ENCODE measurements at places on chromosomes 7 and 10.
A peak's percentile ranks its signal among the peaks of the same experiment; 100 is the strongest.

- no peak for DNase-seq
- no peaks in the 10 kb centered on the region for H3K36me3 ChIP-seq
- H3K4me1 ChIP-seq = no peaks in the 10 kb centered on the region
- peak overlapping the region; percentile 34 for H3K27ac ChIP-seq
Measured at GRCh38 chr10:103231047-103231551, 14.6 kb upstream of the RPEL1 start.

GRCh38 chr7:97601931-97602457, 129.9 kb upstream of the TAC1 start:
- no peaks in the 10 kb centered on the region for H3K4me1 ChIP-seq
- DNase-seq = no peak
- H3K27ac ChIP-seq = no peak overlapping the region
- H3K36me3 ChIP-seq = no peaks in the 10 kb centered on the region
- no peaks in the 10 kb centered on the region for H3K27me3 ChIP-seq

DNA sequence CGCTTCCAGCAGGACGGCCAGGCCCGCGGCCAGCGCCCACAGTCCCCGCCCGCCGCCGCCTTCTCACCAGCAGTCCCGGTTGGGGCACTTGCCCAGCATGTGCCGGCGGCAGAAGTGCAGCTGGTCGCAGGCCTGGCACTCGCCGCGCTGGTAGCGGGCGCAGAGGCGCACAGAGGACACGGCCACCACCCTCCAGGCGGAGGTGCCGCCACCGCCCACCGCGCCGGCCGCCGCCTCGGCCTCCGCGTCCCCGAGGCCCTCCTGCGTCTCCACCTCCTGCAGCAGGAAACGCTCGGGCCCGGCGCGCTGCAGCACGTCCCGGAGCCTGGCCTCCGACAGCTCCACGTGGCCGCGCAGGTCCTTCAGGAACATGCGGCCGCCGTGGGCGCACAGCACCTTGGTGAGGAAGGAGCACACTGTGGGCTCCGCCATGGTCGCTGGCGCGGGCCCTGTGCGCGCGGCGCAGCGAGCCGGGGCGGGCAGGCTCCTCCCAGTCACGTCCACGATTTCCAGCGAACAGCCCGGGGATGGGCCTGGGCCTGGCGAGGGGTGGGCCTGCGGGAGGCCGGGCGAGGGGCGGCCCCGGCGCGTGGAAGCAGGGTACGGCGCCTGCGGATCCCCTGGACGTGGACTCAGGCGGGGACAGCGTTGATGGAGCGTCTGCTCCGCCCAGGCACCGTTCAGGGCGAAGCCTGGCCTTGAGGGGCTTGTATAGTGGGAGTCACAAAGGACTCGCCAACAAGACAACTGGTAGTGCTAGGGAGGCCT, at the start of gene ZC3HAV1L:
Gene ZC3HAV1L, minus strand, starts transcription at position 457 of the 768 bp plus-strand sequence. Its CDS starts 25 bp downstream, at position 432.
- H3K27ac ChIP-seq = peak within 1 kb of the TSS; percentile 46
- H3K27me3 ChIP-seq = no peaks in the 10 kb centered on the region
- no peaks in the 10 kb centered on the region for H3K4me1 ChIP-seq
- peak; percentile 68 for DNase-seq
- H3K36me3 ChIP-seq = no peaks in the 10 kb centered on the region
- H3K4me3 ChIP-seq = peak within 1 kb of the TSS; percentile 58

GRCh38 chr10:97475936-97476594, 22.2 kb downstream of the MMS19 start:
- DNase-seq = no peak
- H3K27me3 ChIP-seq = no peaks in the 10 kb centered on the region
- no peak overlapping the region for H3K4me3 ChIP-seq
- H3K4me1 ChIP-seq = no peaks in the 10 kb centered on the region
- no peaks in the 10 kb centered on the region for H3K36me3 ChIP-seq
- no peak overlapping the region for H3K27ac ChIP-seq

GRCh38 chr7:151427705-151428377, 12.1 kb downstream of the CRYGN start:
- no peak for DNase-seq
- no peaks in the 10 kb centered on the region for H3K4me1 ChIP-seq
- H3K4me3 ChIP-seq = no peak overlapping the region
- H3K36me3 ChIP-seq = no peaks in the 10 kb centered on the region
- H3K27me3 ChIP-seq = no peaks in the 10 kb centered on the region

GRCh38 chr10:26335574-26336093, 102.5 kb upstream of the APBB1IP start:
- no peaks in the 10 kb centered on the region for H3K4me1 ChIP-seq
- peak overlapping the region; percentile 17 for H3K4me3 ChIP-seq
- no peaks in the 10 kb centered on the region for H3K27me3 ChIP-seq

DNA sequence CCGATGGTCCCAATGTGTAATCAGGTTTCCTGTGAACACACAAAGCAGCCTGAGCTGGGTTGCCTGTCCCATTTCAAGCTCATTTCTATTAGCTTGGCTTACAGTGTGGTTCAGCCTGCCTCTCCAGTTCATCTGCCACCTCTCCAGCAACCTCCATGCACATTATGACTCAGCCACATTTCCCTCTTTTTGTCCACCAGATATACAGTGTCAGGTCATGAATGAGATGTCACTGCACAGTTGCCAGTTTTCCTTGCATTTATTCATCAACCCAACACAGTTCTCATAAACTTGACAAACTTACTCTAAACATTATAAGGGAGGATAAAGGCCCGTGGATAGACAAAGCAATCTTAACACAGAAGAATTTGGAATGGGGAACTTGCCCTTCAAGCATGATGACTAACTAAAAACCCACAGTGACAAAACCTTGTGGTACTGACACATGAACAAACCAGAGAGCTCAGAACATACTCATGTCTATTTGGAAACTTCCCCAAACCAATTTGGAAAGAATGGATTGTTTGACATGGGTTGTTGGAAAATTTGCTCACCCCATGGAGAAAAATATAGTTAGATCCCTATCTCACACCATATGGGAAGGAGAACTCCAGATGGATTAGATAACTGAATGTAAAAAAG, 2.5 kb upstream of the CFAP58 start:
- no peaks in the 10 kb centered on the region for H3K4me1 ChIP-seq
- peak overlapping the region; percentile 21 for H3K27ac ChIP-seq
- no peak overlapping the region for H3K4me3 ChIP-seq
- DNase-seq = no peak
- no peaks in the 10 kb centered on the region for H3K36me3 ChIP-seq

GRCh38 chr7:44338600-44338999, 13.2 kb upstream of the CAMK2B start:
- no peak overlapping the region for H3K4me3 ChIP-seq
- no peaks in the 10 kb centered on the region for H3K27me3 ChIP-seq
- H3K4me1 ChIP-seq = no peaks in the 10 kb centered on the region
- H3K27ac ChIP-seq = no peak overlapping the region

DNA sequence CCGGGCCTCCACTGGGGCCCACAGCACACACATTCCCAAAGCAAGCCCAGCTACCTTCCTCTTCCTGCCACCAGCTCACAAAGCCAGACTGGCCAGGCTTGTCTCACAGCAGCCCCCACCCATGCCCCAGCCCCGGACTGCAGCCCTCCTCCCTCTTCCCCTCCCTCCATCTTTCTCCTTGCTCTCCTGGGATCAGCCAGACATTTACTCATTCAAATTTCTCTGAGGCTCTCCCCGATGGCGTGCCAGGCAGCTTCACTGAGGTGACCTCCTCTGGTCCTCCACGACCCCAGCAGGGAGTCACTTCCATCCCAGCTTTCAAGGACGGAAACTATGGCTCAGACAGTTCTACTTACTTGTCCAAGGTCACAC, 187.5 kb downstream of the GRID1 start:
- H3K27ac ChIP-seq = no peak overlapping the region
- no peaks in the 10 kb centered on the region for H3K27me3 ChIP-seq
- no peak overlapping the region for H3K4me3 ChIP-seq
- no peaks in the 10 kb centered on the region for H3K36me3 ChIP-seq
- no peak for DNase-seq

DNA sequence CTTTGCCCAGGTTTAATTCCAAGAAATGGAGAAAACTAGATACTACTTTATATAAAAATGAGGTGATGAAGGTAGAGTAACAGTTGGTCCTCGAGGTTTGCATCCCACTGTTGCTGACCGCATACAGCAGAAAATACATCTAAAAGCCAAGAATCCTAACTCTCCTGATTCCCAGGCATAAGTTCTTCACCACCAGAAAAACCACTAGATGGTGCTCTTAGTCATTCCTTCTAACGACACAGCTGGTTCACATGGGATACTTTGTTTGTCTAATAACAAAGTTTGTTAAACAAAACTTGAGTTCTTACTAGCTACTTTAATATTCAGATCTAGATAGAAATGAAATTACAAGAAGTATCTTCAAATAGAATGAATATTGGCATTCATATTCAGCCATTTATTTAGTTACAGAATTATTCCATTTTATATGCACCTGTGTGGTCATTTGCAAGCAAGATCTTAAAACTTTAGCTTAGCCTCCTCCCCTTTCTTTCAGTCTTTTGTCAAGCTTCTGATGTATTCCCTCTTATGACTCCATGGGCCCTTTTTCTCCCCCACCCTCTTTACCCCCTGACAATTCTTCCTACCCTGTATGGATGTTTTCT, 54.1 kb upstream of the CYP26C1 start:
- H3K4me3 ChIP-seq = no peak overlapping the region
- no peaks in the 10 kb centered on the region for H3K4me1 ChIP-seq
- H3K27me3 ChIP-seq = no peaks in the 10 kb centered on the region
- no peak for DNase-seq

- H3K27me3 ChIP-seq = no peaks in the 10 kb centered on the region
- H3K4me1 ChIP-seq = no peaks in the 10 kb centered on the region
- H3K4me3 ChIP-seq = no peak overlapping the region
Measured at GRCh38 chr7:3068530-3068929, 24.9 kb upstream of the CARD11 start.

DNA sequence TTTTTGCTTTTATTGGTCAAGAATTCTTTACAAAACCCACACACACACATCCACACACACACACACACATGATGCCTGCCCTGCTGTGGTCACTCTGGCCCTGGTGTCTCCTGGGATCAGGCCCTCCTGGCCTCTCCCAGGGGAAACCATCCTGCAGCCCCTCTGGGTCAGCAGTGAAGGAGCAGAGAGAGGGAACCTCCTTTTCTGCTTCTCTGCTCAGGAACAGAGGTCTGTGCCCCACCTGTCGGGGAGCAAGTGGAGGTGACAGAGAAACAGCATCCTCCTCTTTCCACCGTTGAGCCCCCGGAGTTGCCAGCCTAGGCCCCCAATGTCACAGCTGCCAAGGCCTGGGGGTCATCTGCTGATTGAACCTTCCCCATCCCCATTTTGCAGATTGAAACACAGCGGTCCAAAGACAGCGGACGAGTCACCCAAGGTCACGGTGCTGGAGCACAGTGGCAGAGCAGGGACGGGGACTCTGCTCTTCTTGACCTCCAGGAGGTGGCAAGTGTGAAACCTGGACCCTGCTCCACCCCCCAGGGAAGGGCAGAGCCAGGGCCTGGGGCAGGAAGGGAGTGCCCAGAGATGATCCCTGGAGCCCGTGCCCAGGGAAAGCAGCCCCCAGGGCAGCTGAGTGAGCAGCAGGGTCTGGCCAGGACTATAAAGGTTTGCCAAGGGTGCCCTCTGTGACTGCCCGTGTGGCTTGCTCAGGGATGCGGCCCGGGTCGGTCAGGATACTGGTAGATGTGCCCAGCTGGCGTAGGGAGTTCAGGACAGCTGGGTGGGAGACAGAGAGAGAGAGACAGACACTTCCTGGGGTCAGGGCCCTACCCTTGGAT, 15.0 kb upstream of the TBL2 start:
- no peaks in the 10 kb centered on the region for H3K4me1 ChIP-seq
- no peak for DNase-seq

GRCh38 chr10:21502348-21502740, 23.1 kb downstream of the SKIDA1 start:
- no peak overlapping the region for H3K27ac ChIP-seq
- peaks cover 32% of the 10 kb centered on the region for H3K27me3 ChIP-seq
- DNase-seq = no peak
- no peaks in the 10 kb centered on the region for H3K36me3 ChIP-seq

- H3K27me3 ChIP-seq = no peaks in the 10 kb centered on the region
- H3K4me1 ChIP-seq = peaks cover 6% of the 10 kb centered on the region
- peak overlapping the region; percentile 67 for H3K27ac ChIP-seq
- no peak overlapping the region for H3K4me3 ChIP-seq
- DNase-seq = no peak
Measured at GRCh38 chr10:79249186-79250121, 97.8 kb upstream of the PPIF start.

DNA sequence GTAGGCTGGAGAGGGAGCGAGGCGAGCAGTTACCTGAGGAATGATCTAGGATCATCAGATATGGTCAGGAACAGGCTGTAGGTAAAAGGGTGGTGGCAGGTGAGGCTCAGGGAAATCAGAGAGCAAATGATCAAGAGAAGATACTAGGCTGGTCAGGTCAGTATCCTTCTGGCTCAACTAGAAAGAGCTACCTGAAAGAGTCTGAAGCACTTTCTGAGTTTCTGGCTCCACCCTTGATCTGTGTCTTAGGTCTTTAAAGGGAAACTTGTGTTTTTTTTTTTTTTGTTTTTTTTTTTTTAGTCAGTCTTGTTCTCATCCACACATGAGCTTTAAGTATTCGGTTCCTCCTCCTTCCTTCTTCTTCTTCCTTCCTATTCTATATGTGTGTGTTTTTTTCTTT, 10.5 kb downstream of the ADAM22 start:
- no peak overlapping the region for H3K4me3 ChIP-seq
- H3K4me1 ChIP-seq = no peaks in the 10 kb centered on the region
- H3K27ac ChIP-seq = no peak overlapping the region
- no peaks in the 10 kb centered on the region for H3K36me3 ChIP-seq
- H3K27me3 ChIP-seq = no peaks in the 10 kb centered on the region
- no peak for DNase-seq

DNA sequence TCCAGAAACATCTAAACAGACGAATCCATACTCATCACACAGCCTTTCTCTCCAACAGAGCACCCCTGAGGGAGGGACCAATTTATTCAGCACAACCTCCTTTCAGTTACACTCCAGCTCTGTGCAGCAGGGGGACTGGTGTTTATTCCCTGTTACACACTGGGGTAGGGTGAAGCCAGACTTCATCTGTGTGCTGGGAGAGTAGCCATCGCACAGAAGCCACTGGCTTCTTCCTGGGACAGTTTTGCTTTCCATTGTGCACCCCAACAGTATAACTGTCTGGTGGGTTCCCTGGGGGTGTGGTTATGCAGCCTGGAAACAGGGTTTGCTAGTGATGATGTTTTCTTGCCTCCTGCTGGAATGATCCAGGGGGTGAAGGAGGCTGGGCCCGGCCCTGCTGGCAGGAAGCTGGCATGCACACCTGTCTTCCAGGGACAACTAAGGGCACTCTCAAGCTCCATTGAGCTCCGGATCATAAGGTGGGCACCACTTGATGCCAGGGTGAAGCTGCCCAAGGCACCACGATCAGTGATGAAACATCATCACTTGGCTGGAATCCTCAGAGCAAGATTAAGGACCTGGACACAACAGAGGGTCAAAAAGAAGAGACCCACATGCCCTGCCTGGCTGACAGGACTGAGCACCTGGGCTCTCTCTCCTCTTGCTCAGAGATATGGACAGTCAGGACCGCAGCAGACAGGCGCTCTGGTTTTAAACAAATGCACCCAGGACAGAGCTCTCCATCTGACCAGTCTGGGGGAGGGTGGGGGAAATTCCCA, 293.2 kb downstream of the GRID1 start:
- no peaks in the 10 kb centered on the region for H3K4me1 ChIP-seq
- DNase-seq = no peak
- no peaks in the 10 kb centered on the region for H3K36me3 ChIP-seq
- no peaks in the 10 kb centered on the region for H3K27me3 ChIP-seq
- no peak overlapping the region for H3K27ac ChIP-seq

Data from colonic mucosa (tissue), 4 donors.